ENCODE measurements at places on chromosomes 4 and X.
A peak's percentile ranks its signal among the peaks of the same experiment; 100 is the strongest.

GRCh38 chr4:41832961-41833360 is 84.4 kb upstream of the PHOX2B start:
- DNase-seq: no peak

DNA sequence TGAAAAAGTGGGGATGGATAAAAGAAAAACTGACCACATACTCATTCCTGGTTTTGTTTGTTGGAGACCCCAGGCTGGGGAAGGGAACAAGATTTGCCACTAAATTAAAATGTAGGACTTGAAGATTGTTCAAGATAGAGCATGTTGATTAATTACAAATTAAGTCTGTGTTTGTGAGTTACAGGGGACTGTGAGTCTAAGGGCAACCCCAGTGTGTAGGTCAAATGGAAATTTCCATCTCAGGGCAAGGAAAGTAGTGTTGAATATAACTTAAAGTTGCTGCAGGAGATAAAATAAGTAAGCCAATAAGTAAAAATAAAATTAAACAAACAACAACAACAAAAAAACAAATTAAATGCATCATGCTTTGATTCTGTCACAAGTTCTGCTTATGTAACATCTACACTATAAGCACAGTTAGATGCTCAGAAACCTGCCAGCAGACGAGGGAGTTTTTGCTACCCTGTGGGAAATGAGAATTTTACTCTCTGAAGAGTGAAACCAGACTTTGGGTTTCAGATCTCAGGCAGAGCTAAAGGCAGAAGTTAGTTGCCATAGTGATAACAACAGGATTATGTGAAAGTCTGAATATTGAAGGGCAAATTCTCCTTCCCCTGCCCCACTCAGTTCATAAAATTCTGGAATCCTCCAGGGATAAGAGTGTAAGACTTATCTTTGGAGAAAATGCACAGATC is 352.3 kb downstream of the GRXCR1 start:
- DNase-seq: peak; percentile 51

DNA sequence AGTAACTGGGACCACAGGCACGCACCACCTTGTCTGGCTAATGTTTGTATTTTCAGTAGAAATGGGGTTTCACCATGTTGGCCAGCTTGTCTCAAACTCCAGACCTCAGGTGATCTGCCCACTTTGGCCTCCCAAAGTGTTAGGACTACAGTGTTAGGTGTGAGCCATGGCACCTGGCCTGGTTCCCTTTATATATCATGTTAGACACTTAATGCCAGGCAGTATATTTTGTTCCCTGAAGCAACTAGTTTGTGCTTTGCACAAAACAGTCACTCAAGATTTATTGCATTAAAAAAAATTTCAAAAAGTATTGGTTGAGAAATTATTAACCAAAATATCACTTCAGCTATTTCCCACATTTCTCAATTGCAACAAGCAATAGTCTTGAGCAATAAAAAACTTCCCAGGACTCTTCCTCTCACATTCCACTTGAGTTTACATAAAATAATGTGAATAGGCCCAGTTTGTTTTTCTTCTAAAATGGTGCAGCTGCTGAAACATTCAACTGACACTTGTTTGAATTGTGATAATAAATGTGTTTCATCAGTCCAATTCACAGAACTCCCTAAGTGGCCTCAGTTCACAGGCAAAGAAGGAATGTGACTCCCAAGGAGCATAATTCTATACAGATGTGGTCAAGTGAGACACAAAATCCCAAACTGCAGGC is 22.7 kb downstream of the CXCL1 start:
- DNase-seq: no peak

DNA sequence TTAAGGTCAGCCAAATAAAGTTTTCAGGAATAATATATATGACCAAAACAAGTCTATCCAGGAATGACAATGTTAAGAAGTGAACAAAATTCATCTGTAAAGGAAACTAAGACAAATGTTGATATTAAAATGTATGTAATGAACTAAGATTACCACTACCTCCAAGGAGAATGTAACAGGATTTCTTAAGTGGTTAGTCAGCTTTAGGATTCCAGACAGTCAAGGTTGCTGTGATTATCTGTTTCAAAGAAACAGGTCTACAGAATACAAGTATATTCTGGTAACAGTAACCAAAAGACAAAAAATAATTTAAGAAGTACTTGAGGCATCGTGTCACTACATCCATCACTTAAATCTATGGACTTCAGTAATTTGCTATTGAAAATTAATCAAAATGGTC is 172.8 kb downstream of the SCFD2 start:
- DNase-seq: no peak

- DNase-seq: peak; percentile 25
These were observed 249.2 kb upstream of the RPS6KA3 start for GRCh38 chrX:20515841-20516461.

DNA sequence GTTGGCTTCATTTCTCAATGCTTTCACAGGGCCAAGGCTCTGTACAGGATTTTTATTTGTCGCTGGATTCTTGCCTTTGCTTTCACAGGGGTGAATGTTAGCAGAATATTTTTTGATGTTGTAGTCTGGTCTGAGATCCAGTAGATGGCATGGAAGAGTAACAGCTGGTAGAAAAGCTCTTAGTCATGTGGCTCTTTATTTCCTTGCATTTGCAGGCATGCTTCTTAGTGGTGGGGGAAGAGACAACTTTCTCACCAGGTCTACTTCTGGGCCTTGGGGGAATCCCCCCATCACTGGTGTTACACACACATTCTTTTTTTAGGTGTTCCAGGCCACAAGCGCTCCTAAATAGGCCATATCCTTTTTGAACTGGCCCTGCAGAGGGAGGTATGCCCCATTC is 58.2 kb upstream of the DKK2 start:
- no peak for DNase-seq

- DNase-seq: no peak
These were observed 50.6 kb downstream of the PTCHD1 start for GRCh38 chrX:23385242-23385641.

DNA sequence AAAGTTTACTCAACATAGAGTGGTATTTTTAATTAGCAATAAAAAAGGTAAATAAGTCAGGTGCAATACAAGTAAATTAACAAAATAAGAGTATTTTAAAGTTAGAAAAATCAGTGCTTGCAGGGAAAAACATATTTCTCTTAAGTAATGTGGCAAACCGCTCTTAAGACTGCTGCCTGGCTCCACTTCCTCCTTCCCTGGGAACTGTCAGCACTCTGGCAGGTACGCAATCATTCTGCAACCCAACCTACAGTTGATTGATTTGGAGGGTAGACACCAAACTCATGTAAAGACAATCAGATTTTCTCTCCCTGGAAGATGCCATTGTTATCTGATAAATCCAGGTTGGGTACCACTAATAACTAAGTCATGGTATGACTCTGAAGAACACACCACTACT is 63.9 kb downstream of the PPP3CA start:
- no peak for DNase-seq

DNA sequence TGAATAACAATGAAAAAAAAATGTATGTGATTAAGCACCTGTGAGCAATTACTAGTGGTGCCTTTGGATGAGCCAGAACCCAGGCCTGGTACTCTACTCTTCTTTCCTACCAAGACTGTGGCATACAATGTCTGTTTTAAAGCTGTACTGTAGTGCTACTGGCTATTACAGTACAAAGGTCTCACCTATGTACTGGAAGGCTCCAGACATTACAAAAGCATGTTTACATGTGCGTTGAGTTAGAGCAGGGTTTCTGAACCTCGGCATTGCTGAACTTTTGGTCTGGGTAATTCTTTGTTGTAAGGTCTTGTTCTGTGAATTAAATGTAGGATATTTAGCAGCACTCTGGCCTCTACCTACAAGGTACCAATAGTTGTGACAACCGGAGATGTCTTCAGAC is 153.8 kb downstream of the SPATA18 start:
- DNase-seq: no peak

GRCh38 chr4:27094783-27095182 is 234.1 kb downstream of the STIM2 start:
- no peak for DNase-seq

- no peak for DNase-seq
These were observed 75.7 kb upstream of the RAP2C start for GRCh38 chrX:132294776-132295495.

DNA sequence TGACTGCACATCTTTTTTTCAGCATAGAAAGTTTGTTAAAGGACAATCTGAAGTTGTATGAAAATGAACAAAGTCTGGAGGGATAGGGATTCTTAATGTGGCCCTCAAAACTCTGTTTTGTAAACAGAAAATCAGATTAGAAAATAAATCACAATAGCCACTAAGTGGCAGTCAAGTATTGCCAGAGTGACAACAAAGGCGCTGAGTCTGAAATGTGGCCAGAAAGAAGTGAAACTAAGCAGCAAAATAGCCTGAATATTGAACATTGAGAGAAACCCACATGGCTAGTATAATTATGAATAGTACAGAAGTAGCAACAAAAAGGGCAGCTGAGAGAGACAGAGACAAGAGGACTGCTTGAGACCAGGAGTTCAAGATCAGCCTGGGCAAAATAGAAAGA is 81.1 kb upstream of the CT45A1 start:
- peak; percentile 14 for DNase-seq

- DNase-seq: no peak
These were observed 766.1 kb downstream of the KCTD8 start for GRCh38 chr4:43682551-43682950.

- DNase-seq: no peak
These were observed 29.2 kb downstream of the METAP1 start for GRCh38 chr4:99024481-99025275.

DNA sequence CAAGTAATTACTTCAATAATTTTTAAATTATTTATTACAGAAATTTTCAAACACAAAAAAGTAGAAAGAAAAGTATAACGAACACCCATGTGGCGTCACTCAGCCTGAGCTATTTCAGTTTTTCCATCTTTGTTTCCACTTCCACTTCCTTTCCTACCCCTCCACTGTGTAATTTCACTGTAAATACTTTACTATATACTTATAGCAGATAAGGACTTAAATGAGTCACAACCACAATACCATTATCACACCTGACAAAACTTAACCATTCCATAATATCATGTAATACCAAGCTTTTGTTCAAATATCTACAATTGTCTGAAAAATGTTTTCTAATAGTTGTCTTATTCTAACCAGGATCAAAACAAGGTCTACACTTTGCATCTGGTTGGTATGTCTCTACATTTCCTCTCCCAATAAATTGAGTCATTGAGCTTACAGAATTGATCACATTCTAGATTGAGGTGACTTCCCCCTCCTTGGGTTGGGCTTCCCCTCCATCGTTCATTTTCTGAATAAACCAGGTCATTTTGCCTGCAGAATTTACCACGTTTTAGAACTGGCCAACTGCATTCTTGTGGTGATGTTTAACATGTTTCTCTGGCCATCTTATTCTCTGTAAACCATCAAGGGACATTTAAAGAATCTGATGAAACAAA is 48.7 kb downstream of the ATP10D start:
- DNase-seq: no peak

DNA sequence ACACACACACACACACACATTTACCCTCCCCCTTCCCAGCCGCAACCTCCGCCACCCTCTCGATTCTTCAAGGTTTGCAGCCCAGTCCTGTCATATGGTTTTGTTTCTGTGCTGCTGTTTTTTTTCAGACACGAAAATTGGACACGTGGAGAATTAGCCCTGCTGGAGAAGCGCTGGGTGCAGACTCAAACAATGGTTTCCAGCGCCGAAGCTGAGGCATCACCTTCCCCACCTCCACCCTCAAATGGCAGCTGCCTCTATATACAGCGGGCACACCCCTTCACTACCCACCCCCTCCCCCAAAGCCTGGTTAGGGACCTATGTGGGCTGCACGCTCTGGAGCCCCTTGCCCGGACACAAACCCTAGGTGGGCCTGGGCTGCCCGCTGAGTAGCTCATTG is 87.9 kb downstream of the BCOR start:
- DNase-seq: no peak

DNA sequence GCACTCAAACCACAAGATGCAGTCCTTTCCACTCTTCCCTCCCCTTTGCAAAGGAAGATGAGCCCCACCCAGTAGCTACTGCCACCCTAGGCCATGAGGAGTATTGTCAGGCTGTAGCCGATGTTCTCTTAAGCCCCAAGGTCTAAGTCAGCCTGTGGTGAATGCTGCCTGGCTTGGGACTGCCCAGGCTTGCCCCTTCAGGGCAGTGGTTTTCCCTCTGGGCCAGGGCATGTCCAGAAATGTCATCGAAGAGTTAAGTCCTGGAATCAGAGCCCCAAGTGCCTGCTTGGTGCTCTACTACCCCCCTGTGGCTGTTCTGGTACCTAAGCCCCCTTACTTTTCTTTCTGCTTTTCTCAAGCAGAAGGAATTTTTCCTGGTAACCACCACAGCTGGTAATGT is 11.8 kb upstream of the PGK1 start:
- no peak for DNase-seq

- DNase-seq: no peak
These were observed 126.0 kb upstream of the GUCY1A1 start for GRCh38 chr4:155540698-155541097.

GRCh38 chr4:59598330-59598618 is 1601.9 kb upstream of the ADGRL3 start:
- DNase-seq: no peak

DNA sequence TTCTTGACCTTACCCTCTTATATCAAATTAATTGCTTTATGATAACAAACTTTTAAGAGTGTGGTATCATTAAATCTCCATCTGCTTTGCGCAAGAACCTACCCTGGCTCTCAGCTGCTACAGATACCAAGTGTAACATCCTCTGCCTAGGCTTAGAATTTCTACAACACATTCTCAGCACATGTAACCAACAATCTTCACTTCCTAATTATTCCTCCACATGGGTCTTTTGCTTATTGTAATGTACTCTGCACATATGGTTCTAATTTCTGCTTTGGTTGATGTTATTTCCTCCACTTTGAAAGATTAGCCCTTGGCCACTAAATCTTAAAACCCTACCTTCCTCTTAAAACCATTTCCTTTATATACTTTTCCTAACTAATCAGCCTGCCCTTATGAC is 242.4 kb downstream of the ARHGAP24 start:
- DNase-seq: no peak

DNA sequence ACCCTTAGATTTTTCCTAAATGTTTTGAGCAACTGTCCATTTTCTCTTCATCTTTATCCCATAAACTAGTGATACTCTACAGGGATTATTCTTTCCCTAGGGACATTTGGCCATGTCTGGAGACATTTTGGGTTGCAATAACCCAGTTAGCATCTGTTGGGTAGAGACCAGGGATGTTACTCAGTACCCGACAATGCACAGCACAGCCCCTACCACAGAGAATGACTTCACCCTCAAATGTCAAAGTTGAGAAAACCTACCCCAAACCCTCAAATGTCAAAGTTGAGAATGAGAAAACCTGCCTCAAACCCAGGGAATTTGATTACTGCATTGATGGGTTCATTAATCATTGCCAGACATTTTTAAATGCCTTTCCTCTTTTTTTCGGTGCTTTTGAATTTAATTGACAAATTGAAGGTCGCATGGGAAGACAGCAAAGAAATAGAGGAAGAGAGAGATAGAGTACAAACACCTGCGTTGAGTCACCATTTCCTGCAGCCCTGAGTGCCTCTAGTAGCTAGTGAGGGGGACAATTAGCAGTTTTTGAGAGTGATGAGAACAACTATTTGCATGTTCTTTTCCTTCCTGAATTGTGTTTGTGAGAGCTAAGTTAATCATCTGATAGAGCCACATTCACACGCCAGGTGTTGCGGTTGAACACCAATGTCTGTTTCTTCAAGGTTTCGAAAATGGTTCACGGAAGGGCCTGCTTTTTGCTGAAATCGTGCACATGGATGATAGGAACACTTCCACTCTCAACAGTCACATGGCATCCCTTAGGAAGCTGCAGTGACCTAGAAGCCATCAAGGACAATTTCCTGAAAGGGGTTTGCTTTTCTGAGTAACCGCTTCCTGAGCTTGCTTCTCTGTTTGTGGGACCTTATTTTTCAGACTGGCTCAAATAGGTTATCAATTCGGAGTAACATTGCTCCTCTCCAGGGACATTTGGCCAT is 203.9 kb upstream of the VCX3A start:
- peak; percentile 33 for DNase-seq

Measured in GM20000 (cell line).